Stimulated activated CD4-positive, alpha-beta T cell treated with anti-CD3 and anti-CD28 coated beads, Interleukin-2, amount 100 ng/mL, for 4 hours (primary cell): ENCODE measurements at places on chromosomes 7 and 10.

- peak; percentile 87 for DNase-seq
Measured at GRCh38 chr10:114937962-114938855, at the start of gene TRUB1. TSS of gene TRUB1 (plus strand) at chr10:114938195. CDS start at chr10:114938254, 59 bp downstream.

GRCh38 chr10:104657457-104657856 is 16.4 kb downstream of the SORCS3 start:
- no peak for DNase-seq

DNA sequence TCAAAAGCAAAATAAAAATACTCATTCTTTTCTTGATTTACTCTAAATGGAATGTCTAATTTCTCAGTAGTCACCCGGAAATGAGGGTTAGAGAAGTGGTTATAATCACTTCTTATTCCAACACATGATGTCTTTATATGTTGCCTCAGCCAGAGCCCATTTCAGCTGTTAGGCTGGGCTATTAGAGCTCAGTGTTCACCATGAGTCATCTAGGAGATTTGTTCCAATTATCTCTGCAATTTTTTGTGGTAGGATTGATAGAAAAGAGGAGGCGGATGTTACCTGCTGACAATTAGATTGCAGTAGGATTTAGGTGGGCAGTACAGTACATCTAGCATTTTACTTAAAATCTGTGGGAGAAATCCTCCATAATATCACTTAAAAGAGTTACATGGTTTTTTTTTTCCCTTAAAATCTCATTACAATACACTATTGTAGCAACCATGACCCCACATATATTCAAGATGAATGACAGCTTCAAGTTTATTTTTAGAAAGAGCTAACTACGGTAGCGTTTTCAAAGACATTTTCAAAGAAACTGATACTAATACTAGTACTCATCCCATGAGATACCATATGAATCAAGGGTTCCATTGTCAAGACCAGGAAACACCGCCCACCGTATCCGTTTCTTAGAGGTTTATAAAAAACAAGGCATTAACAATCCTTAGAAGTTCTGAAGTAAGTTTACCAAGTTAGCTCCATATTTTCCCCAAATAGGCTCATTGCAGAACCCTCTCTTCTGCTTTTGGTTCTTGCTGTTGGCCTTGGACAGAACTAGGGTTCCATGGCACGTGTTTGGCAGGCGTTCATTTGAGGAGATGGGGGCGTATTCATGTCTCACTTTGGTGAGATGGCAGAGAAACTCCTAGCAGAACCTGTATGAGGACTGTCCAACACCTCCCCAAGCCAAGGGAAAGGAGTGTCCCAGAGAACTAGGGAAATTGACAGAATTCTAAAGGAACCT is 10.4 kb downstream of the CPA2 start:
- DNase-seq, result peak; percentile 16

DNA sequence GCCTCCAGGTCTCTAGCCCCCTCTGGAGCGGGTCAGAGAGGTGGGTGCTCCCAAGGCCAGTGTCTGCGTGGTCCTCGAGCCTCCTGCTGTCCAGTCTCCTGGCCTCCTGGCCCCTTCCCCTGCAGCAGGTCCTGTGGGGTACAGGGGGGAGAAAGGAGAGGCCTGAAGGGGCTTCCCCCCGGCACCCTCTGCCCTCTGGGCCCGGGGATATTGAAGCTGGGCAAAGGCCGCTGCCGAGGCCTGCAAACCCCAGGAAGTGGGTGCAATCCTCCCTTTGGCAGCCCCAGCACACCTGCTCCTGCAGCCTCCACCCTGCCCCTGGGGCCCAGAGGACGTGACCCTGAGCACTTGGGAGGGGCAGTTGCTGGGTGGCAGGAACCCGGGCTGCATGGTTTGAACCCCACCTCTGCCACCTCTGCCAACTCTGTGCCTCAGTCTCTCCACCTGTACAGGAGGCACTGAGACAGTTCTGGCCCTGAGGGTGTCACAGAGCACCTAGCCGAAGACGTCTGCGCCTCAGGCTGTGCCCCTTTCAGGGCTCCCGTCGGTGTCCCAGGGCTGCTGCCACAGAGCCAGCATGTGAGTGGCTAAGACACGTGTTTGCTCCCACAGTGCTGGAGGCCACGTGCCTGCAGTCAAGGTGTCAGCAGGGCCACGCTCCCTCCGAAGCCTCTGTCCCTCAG is 59.1 kb upstream of the INPP5A start:
- no peak for DNase-seq

DNA sequence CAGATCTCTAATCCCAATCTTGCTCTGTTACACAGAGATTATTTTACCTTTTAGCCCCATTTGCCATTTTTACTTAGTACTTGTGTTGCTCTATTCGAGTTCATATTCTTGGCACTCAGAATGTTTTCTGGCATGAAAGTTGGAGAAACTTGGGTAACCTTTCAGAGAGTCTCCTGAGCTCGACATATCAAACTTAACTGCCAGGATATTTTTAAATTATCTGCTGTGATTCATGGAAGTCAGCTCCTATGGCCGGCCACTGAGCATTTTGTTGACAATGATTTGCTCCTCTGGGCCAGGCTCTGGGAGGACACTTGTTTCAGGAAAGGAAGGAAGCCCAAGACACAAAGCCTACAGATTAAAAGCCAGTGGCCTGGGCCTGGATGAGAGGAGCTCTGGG is 396.7 kb downstream of the TNS3 start:
- no peak for DNase-seq

DNA sequence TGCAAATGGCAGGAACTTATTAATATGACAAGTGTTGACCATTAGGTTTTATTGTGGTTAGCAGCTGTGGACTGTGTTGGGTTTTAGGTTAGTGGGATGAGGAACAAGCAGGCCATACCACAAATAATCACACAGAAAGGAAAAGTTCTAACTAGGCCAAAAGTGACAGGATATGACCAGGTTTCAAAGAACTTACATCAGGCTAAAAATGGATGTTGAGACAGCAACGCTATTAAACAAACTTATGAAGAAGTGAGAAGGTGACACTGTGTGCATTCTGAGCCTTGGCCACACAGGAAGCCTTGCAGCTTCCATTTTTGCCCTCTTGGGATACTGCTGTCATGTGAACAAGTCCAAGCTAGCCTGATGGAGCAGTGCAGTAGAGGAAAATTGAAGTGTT is 568.8 kb downstream of the HTR7 start:
- DNase-seq, result no peak
